ENCODE measurements at places on chromosomes 5 and 9.

GRCh38 chr9:112552229-112553056 lies 65.8 kb downstream of the KIAA1958 start:
- DNase-seq, result no peak

- no peak for DNase-seq
Observed at GRCh38 chr5:56270058-56270457, 36.9 kb upstream of the ANKRD55 start.

- no peak for DNase-seq
Observed at GRCh38 chr9:3880851-3881250, 355.1 kb upstream of the RFX3 start.

DNA sequence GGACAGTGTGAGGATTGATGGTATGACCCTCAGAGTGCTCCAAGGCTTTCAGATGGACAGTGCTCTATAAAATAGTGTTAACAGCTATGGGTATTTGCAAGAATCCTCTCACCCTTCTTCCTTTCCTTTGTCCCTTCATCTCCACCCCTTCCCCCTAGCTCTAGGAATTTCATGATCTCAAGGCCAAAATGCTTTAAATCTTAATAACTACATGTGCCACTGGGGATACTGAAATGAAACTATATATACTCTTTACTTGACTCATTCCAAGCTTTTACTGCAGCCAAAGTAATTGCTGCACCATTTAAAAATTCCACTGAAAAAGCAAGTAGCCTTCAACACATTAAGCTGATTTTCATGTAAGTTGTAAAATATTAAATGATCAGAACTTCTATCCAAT lies 361.6 kb upstream of the SLC30A5 start:
- DNase-seq, result no peak

DNA sequence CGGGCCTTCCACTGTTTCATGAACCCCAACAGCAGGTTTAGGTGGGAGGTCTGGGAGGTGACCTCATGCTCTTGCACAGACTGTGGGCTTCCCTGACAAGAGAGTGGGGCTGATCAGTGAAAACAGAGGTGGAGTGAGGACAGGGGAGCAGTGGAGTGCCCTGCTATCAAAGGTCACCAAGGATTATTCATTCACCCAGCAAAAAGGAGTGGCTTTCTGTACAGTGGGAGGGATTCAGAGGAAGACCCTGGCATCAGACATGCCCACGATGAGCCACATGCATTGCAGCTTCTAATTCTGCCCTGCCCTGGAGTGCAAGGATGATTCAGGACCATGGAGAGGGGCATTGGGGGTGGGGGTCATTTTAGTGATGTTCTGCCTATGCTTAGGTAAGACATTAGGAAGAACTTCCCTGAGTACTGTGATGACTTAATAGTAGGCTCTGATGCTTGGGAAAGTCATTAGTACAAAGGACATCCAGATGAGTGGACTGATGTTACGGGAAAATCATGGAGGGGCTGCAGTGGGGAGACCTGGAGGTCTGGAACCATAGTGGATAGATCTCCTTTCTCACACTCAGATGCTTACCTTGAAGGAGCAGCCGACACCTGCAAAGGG lies 12.8 kb downstream of the TRAF1 start:
- no peak for DNase-seq

DNA sequence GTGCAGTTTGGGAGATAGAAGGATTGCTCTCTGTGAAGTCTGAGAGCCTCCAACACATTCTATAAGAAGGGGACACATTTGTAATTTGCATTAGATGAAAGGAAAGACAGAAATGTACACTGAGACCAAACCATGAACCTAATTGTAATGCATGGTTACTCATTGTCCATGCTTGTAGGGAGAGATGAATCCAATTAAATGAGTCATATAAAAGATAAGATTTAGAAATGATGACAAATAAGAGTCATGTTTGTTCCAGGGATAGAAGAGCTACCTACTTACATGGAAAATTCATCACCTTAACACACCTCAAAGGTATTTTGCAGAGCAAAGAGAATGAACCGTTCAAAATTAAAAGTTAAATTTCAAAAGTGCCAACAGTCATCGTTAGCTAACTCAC lies 85.1 kb downstream of the FBXL7 start:
- DNase-seq, result no peak

- no peak for DNase-seq
Observed at GRCh38 chr5:158384535-158385481, 525.9 kb upstream of the CLINT1 start.

GRCh38 chr5:73339051-73339575 lies 109.5 kb downstream of the FOXD1 start:
- no peak for DNase-seq

GRCh38 chr5:134145779-134146581 lies 30.8 kb downstream of the SKP1 start:
- no peak for DNase-seq

- DNase-seq, result no peak
Observed at GRCh38 chr5:164818445-164818844, 1313.0 kb downstream of the MAT2B start.

GRCh38 chr5:54443270-54443669 lies 12.2 kb upstream of the HSPB3 start:
- DNase-seq, result no peak

DNA sequence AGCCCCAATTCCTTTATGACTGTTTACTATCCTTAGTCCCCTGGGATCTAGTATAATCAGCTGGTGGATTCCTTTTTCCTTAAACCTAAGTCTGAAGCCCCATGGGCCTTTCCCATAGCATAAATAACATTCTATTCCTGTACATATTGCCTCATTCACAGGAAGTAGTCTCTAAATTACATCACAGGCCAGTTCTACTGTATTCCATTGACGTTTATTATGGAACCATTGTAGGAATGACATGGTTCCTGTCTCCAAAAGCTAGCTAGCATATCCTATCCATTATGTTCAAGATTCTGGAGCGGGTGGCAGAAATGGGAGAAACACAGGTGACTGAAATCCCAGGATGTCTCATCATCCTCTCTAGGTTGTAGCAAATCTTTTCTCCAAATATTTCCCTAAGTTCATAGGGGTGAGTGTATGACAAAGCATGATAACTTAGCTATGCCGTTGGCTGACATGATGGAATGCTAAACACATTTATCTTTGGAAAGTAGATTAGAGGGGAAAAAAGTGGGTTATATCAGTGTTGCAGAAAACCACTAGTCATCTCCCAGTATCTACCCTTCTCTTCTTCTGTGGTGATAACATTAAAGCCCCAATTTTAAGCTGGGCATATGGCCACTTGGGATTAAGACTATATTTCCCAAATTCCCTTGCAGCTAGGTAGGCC lies 140.1 kb downstream of the FGF1 start:
- no peak for DNase-seq

DNA sequence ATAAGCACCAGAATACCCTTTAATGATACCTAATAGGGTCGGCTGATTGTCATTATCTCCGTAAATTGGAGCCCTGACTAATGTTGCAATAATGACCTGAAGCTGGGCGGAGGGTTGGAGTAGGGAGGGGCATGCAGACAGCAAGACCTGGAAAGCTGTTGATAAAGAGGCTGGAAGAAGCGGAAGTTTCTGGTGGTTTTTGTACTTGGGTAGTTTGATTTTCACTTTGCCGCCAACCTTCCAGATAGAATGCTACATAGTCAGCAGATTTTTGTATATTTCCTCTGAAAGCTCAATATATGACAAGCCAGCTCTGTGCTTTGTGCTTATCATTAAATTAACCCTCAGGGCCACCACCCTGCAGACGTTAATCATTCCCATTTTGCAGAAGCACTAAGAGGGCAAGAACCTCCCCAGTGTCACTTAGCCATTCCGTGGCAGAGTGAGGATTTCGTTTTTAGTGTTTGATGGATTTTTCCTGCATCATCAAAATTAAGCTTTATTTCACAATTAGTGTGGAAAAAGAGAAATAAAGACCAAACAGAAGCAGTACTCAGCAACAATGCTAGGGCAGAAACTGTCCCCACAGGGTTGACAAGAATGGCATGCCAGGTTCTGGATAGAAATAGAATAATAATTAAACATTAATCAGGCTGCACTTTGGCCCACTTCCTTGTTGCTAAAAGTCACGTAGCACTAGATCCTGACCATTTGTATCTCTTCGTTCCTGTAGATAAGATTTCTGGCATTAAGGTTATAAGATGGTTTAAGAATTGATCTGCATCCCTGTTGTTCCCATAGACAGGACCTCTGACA lies 34.7 kb downstream of the DIRAS2 start:
- DNase-seq, result no peak

- DNase-seq, result no peak
Observed at GRCh38 chr9:125161284-125161918, 18.1 kb upstream of the SCAI start.

DNA sequence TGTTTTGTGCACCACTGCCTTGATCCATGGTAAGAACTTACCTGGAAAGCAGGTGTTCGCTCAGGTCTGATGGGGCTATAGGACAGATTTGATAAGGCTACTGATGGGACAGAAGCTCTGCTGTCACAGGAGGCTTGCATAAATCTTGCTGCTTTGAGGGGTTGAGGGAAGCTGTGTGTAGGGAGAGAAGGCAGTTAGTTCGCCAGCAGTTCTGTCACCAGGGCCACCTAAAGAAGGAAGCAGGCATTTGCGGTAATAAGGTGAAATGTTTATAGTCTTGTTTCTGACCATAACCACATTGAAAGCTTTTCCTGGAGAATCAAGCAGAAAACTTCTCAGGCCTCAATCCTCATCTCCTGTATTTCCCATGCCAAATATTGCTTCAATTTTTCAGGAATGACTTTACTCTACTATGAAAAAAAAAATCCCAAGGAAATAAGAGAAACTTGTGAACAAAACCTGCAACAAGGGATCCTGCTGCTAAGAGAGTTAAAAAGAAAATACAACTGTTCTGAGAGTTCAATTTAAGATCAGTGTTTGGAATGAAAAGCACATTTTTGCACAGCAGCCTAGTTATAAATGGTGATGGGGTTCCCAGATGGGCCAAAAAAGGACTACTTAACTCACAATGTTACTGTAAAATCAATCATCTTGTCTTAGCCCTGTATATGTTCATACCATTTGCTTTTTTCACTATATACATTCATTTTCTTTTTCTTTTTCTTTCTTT lies 122.0 kb upstream of the RANBP3L start:
- no peak for DNase-seq

DNA sequence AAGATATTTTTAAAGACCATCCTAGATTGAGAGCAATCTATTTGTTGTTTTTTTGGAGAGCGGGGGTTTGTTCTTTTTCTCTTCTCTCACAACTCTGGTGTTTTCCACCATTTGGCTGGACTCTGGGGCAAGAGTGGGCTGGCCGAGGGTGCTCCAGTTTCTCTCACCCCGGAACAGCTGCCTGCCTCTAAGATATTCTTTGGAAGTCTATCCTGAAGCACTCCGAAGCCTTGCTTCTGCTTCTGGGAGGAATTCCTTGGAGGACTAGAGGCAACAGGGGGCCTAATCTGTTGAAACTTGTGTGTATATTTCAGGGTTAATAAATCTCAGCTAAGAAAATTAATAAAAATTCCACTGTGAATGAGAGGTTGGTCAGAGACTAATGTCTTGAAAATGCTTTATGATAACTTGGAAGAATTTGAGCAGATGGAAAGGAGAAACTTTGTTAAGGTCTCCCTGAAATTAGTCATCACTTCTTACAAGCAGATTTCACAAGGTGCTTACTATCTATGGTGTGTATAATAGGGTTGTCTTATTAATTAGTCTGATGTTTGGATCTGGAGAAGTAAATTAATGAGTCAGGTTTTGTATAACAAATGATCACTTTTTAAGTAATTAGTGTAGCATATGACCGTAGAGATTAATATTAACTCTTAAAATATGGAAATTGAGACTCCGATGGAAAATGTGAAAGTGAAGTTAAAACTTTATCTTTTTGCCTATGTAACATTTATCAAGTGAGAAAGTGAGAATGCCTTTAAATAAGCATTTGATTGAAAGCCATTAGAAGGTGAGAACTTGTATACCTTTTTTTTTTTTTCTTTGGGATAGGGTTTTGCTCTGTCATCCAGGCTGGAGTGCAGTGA lies 4.0 kb downstream of the MAN2A1 start:
- DNase-seq, result no peak

- no peak for DNase-seq
Observed at GRCh38 chr9:84694248-84694647, 24.7 kb downstream of the NTRK2 start.

DNA sequence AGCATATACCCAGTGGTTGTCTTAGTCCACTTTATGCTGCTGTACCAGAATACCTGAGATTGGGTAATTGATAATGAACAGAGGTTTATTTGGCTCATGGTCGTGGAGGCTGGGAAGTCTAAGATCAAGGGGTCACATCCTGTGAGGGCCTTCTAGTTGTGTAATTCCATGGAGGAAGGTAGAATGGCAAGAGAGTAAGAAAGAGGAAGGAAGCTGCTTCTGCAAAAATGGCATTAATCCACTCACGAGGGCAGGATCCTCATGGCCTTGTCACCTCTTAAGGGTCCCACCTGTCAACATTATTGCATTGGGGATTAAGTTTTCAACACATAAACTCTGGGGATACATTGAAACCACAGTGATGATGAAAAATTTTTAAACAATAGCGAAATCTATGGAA lies 17.0 kb downstream of the BTNL8 start:
- no peak for DNase-seq

- no peak for DNase-seq
Observed at GRCh38 chr5:32155211-32155610, 18.9 kb downstream of the GOLPH3 start.

DNA sequence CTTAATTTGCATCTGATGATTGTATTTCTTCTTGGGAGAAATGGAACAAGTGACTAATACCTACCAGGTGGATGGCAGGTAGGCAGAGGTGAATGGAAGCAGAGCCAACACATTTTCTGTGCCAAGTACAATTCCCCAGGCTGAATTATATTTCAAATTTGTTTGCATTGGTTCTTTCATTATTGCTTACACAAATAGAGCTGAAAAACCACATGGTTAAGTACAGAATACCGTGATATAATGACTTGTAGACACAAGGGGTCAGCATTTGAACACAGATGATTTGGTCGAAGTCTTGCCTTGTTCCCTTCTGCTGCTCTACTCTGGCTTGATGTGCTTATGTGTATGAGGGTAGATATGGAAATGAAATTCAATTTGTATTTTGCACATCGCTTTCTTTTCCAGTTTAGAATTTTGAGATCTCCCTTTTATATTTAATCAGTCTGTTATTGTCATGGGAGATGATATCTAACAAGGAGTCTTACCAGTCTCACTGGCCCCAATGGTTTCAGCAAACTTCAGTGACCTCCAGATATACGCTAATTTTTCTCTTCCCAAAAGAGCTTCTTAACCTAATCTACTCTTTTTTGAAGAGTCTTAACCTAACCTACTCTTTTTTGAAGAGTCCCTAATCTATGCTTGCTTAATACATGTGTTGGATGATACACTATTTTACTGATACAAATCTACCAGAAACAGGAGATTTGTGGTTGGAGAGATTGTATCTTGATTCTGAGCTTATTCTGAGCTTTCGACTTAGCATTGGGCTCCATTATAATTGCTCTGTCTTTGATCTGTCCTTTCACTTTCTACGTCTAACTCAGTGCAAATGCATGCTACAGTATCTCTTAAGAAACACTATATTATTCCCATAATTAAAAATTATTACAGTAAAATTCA lies 88.1 kb downstream of the PCSK1 start:
- peak; percentile 6 for DNase-seq

- no peak for DNase-seq
Observed at GRCh38 chr5:164265566-164265965, 760.1 kb downstream of the MAT2B start.

Measured in anterior cingulate cortex (tissue), 58 donors.